ENCODE measurements at places on chromosomes 1 and 21.
A peak's percentile ranks its signal among the peaks of the same experiment; 100 is the strongest.

DNA sequence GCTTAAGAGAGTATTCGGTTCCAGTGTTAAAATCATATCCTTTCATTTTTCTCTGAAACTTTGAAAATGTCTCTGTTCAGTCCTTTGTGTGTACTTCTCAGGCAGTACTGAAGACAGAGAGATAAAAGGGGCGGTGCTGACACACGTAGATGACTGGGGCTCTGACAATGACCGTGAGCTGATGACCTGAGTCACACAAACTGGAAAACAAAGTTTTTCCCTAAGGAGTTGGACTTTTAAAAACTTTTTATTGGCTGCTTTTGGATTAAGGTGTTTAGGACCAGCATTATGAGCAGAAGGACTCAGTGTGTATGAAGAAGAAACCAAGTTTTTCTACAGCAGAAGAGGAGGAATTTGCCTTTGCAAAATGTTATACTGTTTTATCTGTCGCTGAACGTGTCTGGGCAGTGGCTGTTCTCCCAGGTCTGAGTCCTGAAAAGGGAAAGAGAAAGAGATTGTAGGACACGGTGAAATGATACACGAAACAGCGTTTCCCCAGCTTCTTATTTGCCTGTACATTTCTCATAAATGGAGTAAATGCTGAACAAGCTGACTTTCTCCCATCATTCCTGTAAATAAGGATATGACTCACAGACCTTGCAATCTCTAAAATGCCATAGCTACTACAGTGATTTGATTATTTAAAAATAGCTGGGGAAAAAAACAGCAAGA is 51.5 kb downstream of the MAP3K7CL start:
- no peak for DNase-seq

- no peak for DNase-seq
These were observed 19.6 kb upstream of the TACSTD2 start for GRCh38 chr1:58596631-58597052.

DNA sequence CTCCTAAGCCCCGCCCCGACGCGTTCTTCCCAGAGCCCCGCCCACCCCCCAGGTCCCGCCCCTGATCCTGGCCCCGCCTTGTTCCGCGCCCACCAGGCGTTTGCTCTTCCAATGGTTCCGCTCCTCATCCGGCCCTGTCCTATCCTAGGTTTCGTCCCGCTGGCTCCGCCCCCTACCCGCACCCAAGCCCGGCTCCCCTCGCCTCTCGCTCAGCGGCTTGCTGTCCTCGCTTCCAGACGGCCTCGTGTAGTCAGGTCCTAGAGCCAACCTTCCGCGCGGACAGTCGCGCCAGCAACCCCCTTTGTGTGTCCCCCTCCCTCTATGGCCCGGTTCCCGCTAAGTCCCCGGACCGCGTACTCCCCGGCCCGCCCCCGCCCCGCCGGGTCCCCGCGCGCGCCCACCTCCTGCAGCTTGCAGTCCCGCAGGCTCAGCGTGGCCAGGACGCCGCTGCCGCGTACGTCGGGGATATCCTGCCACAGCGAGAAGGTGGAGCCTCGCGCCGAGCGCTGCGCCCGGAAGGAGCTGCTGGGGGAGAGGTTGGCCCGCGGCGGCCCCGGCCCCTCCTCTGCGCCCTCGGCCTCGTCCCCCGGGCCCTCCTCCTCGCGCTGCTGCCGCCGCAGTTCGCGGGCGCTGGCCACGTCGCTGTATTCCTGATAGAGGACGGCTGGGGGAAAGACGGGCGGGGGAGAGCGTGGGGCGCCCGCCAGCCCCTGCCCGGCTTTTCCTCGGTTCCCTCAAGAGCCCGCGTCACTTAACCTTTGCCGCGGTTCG is 5.7 kb downstream of the ARHGEF19 start:
- DNase-seq, result peak; percentile 89

GRCh38 chr21:37337831-37338230 is 28.7 kb upstream of the DYRK1A start:
- no peak for DNase-seq

GRCh38 chr1:181139631-181140061 is 51.1 kb downstream of the IER5 start:
- DNase-seq, result no peak

DNA sequence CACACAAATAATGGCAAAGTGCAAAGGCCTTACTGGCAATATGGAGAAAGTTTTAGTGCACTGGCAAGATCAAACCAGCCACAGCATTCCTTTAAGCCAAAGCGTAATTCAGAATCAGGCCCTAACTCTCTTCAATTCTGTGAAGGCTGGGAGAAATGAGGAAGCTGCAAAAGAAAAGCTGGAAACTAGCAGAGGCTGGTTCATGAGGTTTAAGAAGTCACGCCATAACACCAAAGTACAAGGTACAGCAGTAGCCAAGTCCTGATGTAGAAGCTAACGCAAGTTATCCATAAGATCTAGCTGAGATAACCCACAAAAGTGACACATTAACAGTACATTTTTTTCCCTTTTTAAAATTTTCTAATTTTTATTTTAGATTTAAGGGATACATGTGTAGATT is 57.1 kb downstream of the SLC27A3 start:
- no peak for DNase-seq

DNA sequence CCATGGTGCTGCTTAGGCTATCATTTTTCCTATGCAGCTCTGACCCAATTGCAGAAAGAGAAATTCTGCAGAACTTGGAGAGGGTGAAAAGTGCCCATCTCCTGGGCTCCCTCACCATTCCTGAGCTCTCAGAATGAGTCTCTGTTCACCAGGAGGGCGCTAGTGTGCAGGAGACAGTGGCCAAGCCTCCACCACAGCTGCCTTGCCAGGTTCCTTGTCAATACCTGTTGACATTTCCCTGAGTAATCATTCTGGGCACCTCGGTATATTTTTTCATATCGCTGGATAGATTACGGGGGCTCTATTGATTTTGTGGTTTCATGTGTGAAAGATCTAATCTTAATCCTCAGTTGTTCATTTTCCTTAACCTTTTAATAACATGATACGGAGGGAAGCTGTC is 13.0 kb upstream of the C8B start:
- no peak for DNase-seq

- DNase-seq, result no peak
These were observed 510.6 kb downstream of the NCAM2 start for GRCh38 chr21:21508859-21509258.

DNA sequence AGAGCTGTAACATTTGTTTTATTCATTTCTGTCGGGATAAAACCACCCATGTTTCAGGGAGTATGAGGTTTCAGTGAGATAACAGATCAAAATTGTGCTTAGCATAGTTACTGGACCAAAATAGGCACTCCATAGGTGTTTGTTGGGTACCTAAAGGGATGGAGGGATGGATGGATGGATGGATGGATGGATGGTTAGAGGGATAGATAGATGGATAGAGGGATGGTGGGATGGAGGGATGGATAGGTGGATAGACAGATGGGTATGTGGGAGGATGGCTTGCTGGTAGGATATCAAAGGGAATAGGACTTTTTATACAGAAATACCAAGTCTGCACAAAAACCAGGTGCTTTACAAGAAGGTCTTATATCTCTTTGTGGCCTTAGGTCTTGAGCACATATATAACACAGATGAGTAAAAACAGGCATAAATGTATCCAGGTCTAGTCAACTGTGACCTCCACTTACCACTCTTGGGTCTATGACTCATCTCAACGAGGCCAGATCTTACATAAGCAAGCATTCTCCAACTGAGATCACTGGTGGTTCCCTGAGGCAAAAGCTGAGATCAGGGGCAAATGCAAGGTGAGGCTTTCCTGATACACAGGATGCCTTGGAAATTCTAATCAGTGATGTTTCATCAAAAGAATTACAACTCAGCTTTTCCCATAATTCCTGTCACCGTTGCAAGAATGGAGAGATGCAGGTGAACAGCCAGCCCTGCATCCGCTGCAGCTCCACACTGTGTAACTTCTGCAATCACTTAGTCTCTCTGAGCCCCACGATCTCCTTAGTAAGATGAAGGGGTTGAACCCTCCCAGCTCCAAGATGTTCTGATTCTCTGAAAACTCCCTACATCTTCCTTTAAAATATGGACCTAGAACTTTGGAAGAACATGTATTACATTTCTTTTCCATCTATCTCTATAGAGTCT is 32.0 kb downstream of the PTAFR start:
- no peak for DNase-seq

DNA sequence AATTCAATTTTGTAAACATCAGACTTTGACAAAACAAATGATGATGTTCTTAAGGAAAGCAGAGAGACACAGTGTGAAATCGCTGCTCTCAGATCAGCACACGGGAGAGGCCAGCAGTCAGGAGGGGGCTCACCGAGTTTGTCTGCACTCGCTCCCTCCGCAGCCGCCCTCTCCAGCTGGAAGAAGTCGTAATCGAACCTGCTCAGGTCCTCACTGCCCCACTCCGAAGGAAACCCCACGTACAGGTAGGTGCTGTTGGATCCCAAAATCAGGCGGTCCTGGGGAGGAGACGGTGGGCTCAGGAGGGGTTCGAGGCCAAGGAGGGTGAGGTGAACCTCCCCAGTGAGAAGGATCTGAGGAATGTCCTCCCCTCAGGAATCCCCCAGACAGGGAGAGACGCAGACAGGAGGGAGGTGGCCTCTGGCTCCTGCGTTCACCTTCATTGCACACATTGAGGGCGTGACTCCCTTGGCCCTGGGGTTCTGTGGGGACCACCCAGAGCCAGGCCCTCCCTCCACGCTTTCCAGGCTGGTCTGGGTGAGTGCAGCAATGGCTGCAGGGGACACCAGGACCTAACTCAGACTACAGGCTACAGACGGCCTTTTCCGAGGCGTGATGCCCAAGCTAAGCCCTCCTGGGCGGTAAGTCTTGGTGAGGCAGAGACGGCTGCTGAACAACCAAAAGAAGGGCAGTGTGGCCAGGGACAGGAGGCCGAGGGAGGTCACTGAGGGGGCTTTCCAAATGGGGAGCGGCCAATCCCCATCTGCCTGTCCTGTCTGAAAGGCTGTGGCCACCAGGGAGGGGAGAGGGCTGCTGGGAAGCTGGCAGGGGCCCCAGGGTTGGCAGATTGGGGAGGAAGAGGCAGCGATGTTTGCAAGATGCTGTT is 65.5 kb downstream of the SCCPDH start:
- DNase-seq, result no peak

- peak; percentile 48 for DNase-seq
These were observed 12.5 kb downstream of the NVL start for GRCh38 chr1:224317383-224318045.

- DNase-seq, result no peak
These were observed 123.9 kb downstream of the SMYD3 start for GRCh38 chr1:246383239-246383589.

GRCh38 chr1:185315445-185316071 is 1.5 kb downstream of the IVNS1ABP start:
- no peak for DNase-seq

GRCh38 chr1:223712194-223712849 is at the start of gene CAPN2:
Gene CAPN2 (plus strand): TSS chr1:223712539. CDS start chr1:223712641, 102 bp downstream.
- DNase-seq, result no peak

DNA sequence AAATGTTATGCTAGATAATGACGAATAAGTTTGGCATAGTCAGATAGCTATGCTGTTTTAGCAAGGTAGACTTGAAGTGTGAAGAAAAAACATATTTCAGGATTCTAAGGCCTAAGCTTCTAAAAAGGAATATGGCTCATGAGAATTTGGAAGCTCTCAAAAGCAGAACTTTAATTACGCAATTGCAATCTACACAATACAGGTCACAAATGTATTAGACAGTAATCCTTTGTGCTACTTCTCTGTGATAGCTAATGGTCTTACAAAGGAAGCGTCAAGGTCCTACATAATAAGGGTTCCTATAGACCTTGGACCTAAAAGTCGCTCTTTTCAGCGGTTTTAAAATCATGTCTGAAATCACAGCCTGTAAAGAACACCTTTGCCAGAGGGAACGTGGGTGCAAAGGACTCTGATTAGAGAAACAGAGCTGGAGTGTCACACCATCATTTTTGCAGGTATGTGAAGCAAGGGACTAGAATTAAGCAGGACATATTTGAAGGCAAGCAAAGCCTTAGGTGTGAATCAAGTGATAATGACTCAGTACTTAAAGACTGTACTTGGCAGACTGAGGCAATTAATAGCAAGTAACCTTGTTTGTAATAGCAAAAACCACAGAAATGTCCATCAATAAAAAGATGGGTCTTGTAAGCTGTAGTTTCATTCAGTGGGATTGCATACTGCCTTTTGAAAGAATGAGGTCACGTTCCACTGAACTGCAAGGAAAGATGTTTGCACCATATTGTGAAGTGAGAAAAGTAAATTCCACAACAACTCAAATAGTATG is 420.2 kb downstream of the KCTD3 start:
- DNase-seq, result no peak

GRCh38 chr1:108817016-108817415 is 39.9 kb downstream of the AKNAD1 start:
- DNase-seq, result no peak

DNA sequence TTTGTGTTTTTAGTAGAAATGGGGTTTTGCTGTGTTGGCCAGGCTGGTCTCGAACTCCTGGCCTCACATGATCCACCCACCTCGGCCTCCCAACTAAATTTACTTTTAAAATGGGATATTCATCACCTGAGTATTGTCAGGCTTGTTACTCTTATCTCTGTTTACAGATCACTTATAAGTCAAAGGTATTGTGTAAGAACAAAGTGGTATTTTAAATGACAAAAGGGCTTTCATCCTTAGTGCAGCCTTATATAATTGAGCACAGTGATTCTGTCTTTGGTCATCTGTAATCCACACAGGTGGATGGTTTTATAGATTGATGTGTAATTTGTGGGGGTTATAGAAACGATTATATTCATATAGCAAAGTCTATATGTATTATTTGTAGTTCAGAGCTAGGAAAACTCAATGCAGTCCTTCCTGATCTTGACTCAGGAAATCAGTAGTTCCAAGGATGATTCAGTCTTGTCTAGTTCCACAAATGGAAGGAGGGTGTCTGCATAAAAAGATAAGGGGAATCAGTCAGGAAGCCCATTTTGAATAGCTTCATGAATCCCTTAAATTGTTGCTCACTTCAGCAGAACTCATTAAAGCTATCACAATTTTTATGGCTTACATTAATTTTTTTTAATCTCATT is 34.6 kb downstream of the STXBP3 start:
- no peak for DNase-seq

DNA sequence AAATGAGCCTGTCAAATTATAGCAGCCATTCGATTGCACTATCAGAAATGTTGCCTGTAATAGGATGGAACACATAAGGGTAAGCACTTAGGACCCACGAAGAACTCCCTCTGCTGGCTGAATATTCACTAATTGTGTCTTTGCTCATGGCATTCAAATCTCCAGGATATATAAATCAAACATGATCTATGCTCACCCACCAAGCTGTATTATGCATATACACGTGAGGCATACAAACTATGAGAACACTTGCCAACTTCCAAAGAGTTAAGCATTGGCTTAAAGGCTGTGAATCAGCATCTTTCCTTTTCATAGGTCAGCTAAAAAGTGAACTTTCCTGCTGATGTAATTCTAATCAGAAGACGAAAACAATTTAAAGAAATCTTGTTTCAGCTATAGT is 34.5 kb downstream of the TMPRSS15 start:
- DNase-seq, result no peak

GRCh38 chr1:32972814-32973428 is 8.3 kb upstream of the RNF19B start:
- DNase-seq, result peak; percentile 31

GRCh38 chr1:61238359-61238665 is 156.0 kb downstream of the NFIA start:
- DNase-seq, result no peak

GRCh38 chr1:29237129-29237821 is 953 bp downstream of the PTPRU start:
- no peak for DNase-seq

Data from NCI-H187 treated with DMSO at 0.1 percent for 48 hours (cell line).